Kidney (tissue), 22 donors: ENCODE measurements at places on chromosomes 4 and X. TPM values are rescaled to one million over a fixed set of nuclear protein-coding genes. Genes with fewer than 3 reads are reported as not detected.

DNA sequence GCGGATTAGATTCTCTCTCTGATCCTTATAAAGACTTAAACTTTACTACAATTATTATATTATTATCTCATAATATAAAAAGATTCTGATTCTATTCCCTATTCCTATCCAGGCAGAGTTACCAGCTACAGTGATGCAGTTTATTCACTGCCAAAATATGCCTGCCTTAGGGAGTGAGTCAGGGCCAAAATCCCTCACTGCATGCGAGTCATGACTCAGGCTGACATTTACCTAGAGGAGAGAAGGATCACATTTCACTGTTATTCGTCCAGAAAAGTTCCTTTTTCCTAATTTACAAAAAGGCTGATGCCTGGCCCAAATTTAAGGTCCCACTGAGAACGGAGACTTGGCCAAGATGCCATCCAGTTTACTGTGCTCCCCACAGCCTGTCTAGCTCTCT, 168.5 kb upstream of the LDB2 start:
- H3K36me3 ChIP-seq, result no peaks in the 10 kb centered on the region
- no peak overlapping the region for H3K27ac ChIP-seq
- H3K4me3 ChIP-seq, result no peak overlapping the region
- peaks cover 3% of the 10 kb centered on the region for H3K4me1 ChIP-seq
- DNase-seq, result no peak

DNA sequence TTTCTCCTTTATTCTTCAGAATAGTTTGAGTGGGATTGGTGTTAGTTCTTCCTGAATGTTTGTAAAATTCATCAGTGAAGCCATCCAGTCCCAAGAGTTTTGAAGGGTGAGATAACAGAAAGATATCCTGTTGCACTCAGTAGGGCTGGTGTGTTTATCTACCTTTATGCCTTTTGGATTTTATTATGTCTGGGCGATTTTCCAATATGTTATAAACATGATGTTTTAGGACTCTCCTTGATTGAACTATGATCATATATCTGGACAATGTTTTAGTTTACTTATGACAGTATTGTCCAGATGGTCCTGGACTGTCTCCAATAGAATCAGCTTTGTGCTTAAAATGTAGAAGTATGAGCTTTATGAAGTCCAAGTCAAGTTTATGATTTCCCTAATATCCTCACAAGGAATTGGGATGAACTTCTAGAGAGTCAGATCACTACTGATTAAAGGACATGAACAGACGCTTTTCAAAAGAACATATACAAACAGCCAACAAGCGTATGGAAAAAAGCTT, 77.6 kb upstream of the ITM2A start:
- no peaks in the 10 kb centered on the region for H3K4me1 ChIP-seq
- no peak overlapping the region for H3K4me3 ChIP-seq

DNA sequence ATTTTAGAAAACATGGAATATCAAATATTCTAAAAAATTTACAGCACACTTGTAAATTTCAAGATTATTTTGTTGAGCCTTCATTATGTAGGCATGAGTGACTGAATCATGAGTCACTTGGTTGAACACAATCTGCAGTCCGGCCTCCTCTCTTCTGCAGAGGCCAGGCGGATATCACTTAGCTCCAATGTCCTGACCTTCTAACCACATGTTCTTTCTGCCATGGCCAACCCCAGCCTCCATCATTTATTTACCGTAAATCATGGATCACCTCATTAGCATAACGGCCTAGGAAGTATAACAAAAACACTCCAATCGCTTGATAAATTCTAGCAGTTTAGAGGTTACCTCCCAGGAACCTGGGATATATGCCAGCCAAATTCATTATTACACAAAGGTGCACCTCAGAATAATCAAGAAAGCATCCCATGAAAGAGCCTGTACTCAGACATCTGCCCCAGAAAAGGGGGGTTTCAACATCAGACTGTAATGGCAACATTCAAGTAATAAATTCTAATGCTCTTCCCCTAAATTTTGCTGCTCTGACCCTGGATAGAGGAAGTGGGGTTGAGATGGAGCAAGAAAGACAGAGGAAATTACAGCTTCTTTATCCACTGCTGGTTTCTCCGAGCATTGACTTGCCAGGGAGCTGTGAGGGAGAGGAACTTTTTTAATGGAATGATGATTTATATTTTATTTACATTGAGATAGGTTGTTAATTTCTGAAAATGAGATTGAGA, 2153.6 kb upstream of the AGA start:
- H3K4me1 ChIP-seq, result no peaks in the 10 kb centered on the region
- no peaks in the 10 kb centered on the region for H3K36me3 ChIP-seq
- no peaks in the 10 kb centered on the region for H3K27me3 ChIP-seq
- peak; percentile 33 for DNase-seq
- no peak overlapping the region for H3K4me3 ChIP-seq

DNA sequence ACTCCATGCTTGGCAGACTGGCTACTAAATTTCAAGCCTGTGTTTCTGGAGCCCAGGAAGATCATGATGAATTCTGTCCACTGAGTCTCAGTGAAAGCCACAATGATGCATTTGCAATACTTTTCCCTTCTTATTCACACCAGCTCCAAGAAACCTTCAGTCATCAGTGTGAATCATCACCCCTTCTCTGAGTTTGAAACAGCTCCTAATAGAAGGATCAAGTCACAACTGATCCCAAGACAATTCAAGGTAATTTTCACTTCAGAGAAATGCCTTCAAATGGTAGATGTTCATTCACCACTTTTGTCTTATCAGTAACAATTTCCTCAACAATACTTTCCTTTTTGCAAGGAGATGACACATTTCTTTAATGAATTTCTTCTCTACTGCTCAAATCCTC, 257.4 kb downstream of the NLGN4X start:
- no peak for DNase-seq
- H3K27ac ChIP-seq, result no peak overlapping the region
- H3K4me1 ChIP-seq, result no peaks in the 10 kb centered on the region
- no peak overlapping the region for H3K4me3 ChIP-seq
- H3K36me3 ChIP-seq, result no peaks in the 10 kb centered on the region
- H3K27me3 ChIP-seq, result no peaks in the 10 kb centered on the region

GRCh38 chr4:95869961-95870500, 30.1 kb downstream of the PDHA2 start:
- no peak overlapping the region for H3K4me3 ChIP-seq
- no peaks in the 10 kb centered on the region for H3K36me3 ChIP-seq
- no peak for DNase-seq
- H3K4me1 ChIP-seq, result no peaks in the 10 kb centered on the region

DNA sequence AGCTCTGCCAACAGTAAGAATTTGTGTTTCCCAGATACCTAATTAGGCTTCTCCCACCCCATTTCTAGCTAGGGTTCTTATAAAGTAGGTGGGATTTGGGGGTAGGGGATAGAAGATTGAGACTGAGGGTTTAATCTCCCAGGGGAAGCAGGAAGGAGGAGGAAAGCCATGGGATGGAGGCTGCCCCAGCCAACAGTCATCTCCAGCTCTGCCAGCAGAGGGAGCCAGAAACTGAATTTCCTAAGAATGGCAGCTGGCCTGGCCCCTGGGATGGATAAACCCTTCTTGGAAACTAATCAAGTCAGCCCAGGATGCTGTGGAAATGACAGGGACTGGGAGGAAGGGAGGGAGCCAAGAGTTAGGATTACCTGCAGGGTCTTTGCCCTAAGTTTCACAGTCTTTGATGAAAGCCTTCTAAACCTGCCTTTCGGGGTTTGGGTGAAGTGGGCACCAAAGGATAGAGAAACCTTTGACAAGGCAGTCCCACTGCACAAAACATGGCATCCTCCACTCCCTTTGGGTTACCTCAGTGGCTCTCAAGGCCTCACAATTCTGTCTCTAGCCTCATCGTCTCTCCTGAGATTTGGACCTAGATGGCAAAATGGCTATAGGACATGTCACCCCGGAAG, 6.7 kb upstream of the ERCC6L start:
- peaks cover 3% of the 10 kb centered on the region for H3K4me1 ChIP-seq
- no peak overlapping the region for H3K27ac ChIP-seq
- no peaks in the 10 kb centered on the region for H3K27me3 ChIP-seq
- H3K36me3 ChIP-seq, result no peaks in the 10 kb centered on the region
- DNase-seq, result peak; percentile 56

- H3K36me3 ChIP-seq, result no peaks in the 10 kb centered on the region
- no peaks in the 10 kb centered on the region for H3K27me3 ChIP-seq
- no peak for DNase-seq
- no peak overlapping the region for H3K4me3 ChIP-seq
These were observed 595.8 kb downstream of the NLGN4X start for GRCh38 chrX:5632887-5633286.

DNA sequence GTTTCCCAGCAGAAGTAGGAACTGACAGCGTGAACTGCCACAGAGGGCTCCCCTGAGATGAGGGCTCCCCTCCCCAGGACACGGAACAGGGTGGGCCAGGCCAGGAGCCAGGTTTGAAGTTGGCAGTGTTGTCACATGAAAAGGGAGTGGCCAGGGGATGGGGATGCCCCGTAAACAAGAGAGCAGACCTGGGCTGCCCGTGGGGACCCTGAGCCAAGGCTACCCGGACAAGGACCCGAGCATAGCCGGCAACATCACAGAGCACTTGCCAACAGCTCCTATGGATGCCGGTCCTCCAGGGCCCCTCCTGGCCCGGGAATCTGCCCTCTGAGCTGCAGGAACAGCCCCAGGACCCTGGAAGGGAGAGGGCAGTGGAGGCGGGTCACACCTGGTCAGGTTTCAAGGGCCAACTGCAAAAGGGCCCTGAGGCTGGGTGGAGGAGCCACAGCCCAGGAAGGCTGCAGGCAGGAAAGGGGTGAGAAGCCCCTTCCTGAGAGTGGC, 102.1 kb downstream of the CPZ start:
- H3K27ac ChIP-seq, result no peak overlapping the region
- no peak for DNase-seq
- H3K36me3 ChIP-seq, result no peaks in the 10 kb centered on the region
- no peaks in the 10 kb centered on the region for H3K27me3 ChIP-seq

BMP3 gene
- total RNA-seq, result 0.28 TPM

DNA sequence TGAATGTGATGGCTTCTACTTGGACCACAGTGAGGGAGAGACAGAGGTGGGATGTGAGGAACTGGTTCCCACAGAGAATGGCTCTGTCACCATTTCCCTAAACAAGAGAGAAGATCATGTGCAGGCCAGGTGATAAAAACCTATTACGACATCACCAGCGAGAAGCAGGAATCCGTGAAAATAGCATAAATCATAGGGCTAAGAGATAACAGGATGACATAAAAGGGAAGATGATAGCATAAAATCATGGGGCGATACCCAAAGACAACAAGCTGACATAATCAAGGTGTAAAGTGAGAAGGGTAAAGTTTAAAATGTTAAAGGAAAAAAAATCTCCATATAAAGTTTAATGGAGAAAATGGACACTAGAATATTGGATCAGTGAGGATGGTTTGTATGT, 205.5 kb upstream of the SLIT2 start:
- H3K27me3 ChIP-seq, result no peaks in the 10 kb centered on the region
- DNase-seq, result peak; percentile 15
- no peaks in the 10 kb centered on the region for H3K36me3 ChIP-seq
- H3K27ac ChIP-seq, result no peak overlapping the region
- H3K4me1 ChIP-seq, result no peaks in the 10 kb centered on the region

- no peak for DNase-seq
- no peaks in the 10 kb centered on the region for H3K36me3 ChIP-seq
- no peaks in the 10 kb centered on the region for H3K4me1 ChIP-seq
- H3K27ac ChIP-seq, result no peak overlapping the region
- H3K27me3 ChIP-seq, result no peaks in the 10 kb centered on the region
These were observed 113.7 kb downstream of the BMP15 start for GRCh38 chrX:51024106-51024696.

DNA sequence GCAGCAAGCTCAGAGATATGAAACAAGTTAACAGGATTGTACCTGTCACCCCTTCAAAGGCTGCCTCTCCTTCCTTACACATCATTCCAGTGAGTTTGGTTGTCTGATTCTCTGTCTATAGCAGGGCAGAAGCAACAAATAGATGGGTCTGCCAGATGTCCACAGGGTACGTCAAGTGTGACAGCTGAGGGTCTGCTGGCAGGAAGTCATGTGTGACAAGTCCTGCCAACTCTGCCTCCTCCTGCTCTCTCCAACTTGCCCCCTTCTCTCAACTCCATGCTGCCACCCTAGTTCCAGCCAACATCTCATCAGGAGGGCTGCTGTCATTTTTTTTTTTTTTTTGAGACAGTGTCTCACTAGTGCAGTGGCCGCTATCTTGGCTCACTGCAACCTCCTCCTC, 109.2 kb downstream of the NSUN7 start:
- DNase-seq, result no peak
- H3K36me3 ChIP-seq, result no peaks in the 10 kb centered on the region
- no peaks in the 10 kb centered on the region for H3K27me3 ChIP-seq

GRCh38 chr4:602559-602942, 22.8 kb upstream of the PDE6B start:
- DNase-seq, result peak; percentile 86
- H3K4me1 ChIP-seq, result no peaks in the 10 kb centered on the region
- H3K4me3 ChIP-seq, result no peak overlapping the region

DNA sequence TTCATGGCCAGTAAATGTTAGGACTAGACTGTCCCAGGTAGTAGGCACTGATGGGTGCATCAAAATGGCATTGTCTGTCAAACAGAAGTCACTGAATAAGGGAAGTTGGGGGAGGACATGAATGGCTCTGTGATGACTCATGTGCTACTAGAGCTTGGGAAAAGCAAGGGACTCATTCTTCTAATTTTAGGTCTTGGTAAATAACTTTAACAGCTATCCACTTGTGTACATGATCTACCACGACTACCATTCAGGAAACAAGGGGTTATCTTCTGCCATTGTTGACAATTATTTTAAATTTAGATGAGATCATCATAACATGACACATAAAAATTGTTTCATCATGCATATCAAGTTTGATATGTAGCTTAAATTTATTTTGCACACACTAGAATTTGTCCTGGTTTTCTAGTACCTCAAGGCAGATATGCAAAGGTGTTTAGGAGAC, 6.3 kb downstream of the AREG start:
- H3K4me3 ChIP-seq, result no peak overlapping the region
- no peak for DNase-seq
- H3K4me1 ChIP-seq, result no peaks in the 10 kb centered on the region
- H3K36me3 ChIP-seq, result no peaks in the 10 kb centered on the region
- peaks cover 2% of the 10 kb centered on the region for H3K27me3 ChIP-seq
- H3K27ac ChIP-seq, result no peak overlapping the region

DNA sequence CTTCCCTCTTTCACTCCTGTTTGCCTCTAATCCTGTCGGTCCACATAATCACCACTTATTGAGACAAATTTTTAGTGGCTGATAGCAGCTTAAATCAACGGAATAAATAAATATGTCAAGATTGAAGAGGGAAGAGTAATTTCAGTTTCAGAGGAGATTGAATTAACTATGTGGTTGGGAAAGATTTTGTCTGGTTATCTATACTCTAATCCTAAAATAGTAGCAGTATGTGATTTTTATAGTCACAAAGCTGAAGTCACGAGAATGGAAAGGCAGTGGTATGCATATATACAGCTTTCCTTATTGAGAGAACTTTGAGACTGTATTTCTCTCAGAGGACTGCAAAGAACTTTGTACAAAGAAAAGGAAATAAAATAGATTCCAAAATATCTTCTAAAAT, 493.3 kb downstream of the FAT4 start:
- no peaks in the 10 kb centered on the region for H3K27me3 ChIP-seq
- H3K36me3 ChIP-seq, result no peaks in the 10 kb centered on the region
- DNase-seq, result no peak

- H3K36me3 ChIP-seq, result no peaks in the 10 kb centered on the region
- no peaks in the 10 kb centered on the region for H3K27me3 ChIP-seq
- no peak overlapping the region for H3K4me3 ChIP-seq
- H3K4me1 ChIP-seq, result no peaks in the 10 kb centered on the region
- H3K27ac ChIP-seq, result no peak overlapping the region
These were observed 315.4 kb upstream of the IGFBP7 start for GRCh38 chr4:57425610-57426009.
